Panc1 (cell line): ENCODE measurements at places on chromosomes 7 and 10.

DNA sequence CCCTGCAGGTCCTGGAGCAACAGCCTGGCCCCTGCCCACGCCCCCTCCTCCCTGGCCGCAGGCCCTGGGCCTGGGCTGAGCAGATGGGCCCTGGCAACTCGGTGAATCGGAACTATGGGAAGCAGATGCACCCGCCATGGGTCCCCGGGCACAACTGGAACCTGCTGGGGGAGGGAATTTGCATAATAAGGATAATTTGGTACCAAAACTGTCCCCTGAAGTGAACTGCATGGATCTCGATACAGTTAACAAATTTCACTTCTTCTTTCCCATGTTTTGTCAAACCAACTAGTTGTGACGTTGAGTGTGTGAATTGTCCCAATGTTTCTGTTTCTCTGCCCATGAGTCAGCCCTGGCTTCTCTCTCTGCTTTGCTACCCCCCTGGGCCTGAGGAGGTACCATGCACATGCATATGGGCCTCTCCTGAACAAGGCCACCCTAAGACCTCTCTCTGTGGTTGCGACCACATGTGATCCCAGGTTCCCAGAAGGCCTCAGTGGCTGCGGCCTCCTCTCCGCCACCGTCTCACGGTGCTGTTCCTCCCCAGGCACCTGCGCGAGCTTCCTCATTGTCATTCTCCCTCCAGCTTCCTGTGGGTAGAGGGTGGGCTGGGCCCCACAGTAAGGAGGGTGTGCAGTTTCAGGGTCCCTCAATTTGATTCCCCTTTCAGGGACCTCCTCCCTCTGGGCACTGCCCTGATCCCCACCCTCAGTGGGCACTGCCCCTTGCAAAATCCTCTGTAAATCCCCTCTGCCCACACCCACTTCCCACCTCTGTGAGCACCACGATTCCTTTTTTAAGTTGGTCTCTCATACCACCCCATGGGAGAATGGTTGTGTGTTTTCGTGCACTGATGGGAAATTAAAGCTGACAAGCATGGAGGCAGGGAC lies 40.0 kb downstream of the FIGNL1 start:
- DNase-seq: no peak

DNA sequence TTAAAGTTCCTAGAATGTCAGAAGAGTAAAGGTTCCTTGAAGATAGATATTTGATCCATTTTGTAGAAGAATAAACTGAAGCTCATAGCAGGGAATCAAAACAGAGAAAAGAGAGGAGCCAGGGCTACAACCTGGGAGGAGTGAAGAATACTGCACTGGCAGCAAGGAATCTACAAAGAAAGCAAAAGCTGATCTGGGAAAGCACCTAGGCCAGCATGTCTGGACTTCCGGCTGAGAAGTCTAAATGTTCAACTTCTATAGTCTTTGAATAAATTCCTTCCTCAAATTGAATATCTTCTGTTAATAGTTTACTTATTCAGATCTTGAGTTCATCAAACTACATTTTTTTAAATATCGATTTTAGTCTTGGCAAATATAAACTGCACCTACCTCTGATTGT lies 78.2 kb downstream of the VPS41 start:
- no peak for DNase-seq

- DNase-seq: no peak
These were observed 121.9 kb downstream of the USP6NL start for GRCh38 chr10:11489591-11489990.

GRCh38 chr7:17849504-17849903 lies 90.8 kb downstream of the SNX13 start:
- DNase-seq: no peak

GRCh38 chr10:118504467-118505205 lies 90.8 kb downstream of the PRLHR start:
- peak; percentile 18 for DNase-seq

GRCh38 chr10:101006593-101007098 lies 7.0 kb downstream of the LZTS2 start:
- no peak for DNase-seq

GRCh38 chr10:4127518-4128315 lies 342.7 kb upstream of the KLF6 start:
- no peak for DNase-seq

GRCh38 chr10:114340816-114341215 lies 63.5 kb downstream of the AFAP1L2 start:
- no peak for DNase-seq

- no peak for DNase-seq
These were observed 111.3 kb downstream of the SLIT1 start for GRCh38 chr10:97074256-97075145.

- no peak for DNase-seq
These were observed 4.5 kb downstream of the VSTM4 start for GRCh38 chr10:49110684-49111319.

- no peak for DNase-seq
These were observed 36.6 kb upstream of the PALS2 start for GRCh38 chr7:24536682-24537081.

DNA sequence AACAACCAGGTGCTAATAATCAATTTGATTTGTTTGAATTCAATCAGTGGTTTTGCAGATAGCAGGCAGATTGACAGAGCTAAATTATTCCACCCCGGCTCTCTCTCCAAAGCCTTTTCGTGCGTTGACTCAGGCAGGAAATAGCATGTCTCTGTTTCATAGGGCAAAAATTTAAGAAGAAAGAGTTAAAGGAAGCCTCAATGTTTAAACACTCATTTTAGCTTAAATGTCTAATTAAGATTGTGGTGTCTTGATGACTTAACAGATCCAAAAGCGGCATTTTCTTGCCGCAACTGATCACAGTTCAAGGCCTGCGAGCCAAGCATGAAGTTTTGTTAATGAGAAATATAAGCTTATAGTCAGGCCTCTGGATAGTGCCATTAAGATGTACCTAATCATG lies 1051.1 kb upstream of the AUTS2 start:
- no peak for DNase-seq

GRCh38 chr10:94571081-94571480 lies 25.5 kb downstream of the HELLS start:
- DNase-seq: no peak

- DNase-seq: no peak
These were observed 333.3 kb downstream of the SDK1 start for GRCh38 chr7:3634396-3634795.

DNA sequence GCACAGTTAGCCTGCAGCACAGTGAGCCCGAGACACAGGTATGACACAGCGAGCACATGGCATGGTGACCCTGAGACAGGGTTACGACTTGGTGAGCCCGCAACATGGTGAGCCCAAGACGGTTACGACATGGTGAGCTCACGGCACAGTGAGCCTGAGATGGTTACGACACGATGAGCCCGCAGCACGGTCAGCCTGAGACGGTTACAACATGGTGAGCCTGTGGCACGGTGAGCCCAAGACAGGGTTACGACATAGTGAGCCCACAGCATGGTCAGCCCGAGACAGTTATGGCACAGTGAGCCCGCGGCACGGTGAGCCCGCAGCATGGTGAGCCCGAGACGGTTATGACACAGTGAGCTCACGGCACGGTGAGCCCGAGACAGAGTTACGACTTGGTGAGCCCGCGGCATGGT lies 156.1 kb downstream of the MAD1L1 start:
- DNase-seq: no peak

- no peak for DNase-seq
These were observed 150.3 kb downstream of the AUTS2 start for GRCh38 chr7:69748530-69748929.

DNA sequence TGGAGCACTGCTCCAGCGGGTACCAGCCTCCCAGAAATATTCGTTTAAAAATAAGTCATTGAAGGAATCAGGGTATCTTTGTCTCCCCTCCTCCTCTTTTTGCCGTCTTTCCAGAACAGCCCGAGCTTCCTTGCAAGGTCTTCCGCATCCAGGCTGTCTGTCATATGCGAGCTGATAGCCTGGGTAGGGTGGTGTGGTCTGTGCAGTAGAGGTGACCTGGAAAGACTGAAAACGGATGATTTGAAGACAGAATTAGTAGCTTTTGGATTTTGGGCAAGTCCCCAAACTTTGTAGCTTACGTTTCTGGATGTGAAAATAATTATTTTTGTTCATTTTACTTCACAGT lies 480 bp downstream of the VPS50 start:
- DNase-seq: no peak

DNA sequence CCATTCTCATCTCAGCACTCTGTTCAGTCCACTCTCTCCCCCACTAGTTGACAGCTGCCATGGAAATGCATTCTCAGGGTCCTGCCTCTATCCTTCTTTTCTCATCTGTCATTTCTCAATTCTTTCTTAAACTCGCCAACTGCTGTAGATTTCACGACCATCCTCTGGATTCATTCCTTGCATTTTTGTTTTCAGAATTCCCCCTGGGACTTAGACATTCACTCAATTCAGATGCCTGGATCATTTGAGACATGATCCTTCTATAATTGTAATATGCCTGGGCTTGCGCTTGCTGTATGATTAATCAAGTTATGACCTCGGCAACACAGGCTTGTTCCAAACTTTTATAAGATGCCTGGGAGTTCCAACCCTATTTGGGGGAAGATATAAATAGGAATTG lies 104.5 kb downstream of the RAB11FIP2 start:
- DNase-seq: no peak

GRCh38 chr10:126455036-126455765 lies 66.9 kb upstream of the ADAM12 start:
- DNase-seq: no peak
